ENCODE measurements at places on chromosomes 2 and 18. TPM values are rescaled to one million over a fixed set of nuclear protein-coding genes. Genes with fewer than 3 reads are reported as not detected.
A peak's percentile ranks its signal among the peaks of the same experiment; 100 is the strongest.

DNA sequence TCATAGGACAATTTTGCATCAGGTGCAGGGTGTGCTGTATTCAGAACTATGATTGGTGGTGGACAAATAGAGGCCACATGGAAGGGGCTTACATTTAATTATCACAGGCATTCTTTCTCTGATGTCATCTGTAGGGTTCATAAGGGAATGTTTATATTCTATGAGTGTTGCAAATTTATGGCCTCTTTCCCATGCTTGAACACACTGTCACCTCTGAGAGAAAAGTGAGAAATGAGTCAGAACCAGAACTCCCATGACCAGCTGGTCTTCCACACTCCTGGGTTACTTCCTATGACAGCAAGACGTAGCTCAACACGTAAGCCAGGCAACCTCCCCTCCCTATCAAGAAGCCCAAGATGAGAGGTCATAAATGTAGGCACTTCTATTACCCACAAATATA, 310.8 kb downstream of the PIEZO2 start:
- no peak for DNase-seq

Gene SFXN5
- total RNA-seq: 6.2 TPM

Gene FAM110C
- not detected for total RNA-seq

Gene KLHL41
- total RNA-seq: not detected

Gene RFTN2
- total RNA-seq: 0.07 TPM

DNA sequence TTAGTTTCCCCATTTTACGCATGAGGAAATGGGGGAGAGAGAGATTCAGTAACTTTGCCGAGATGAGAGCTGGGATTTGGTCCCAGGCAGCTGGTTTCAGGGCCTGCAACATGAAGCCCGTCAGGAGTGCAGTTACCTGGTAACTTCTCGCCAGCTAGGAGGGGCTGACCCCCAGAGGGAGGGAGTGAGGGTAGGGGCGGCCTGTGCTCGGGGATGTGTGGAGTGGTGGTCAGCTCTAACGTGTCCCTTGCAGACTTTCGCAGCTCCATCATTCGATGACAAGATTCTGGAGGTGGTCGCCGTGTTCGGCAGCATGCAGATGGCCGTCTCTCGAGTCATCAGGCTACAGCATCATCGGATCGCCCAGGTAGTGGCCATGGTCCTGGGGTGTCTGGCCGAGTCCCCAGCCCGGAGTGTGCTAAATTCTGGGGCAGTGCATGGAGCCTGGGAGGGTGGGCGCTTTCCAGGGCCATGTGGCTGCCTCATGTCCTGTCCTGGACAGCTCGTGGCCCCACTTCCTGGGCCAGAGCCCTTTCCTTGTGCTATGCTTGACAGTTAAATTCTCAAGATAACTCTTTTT, 103.8 kb downstream of the DGKD start:
- DNase-seq: no peak

- no peak for DNase-seq
Measured at GRCh38 chr18:51098082-51098481, 68.1 kb downstream of the SMAD4 start.

Gene VAMP5
- 8.3 TPM for total RNA-seq

Gene CXCR4
- total RNA-seq: not detected

Gene CCDC68
- total RNA-seq: 1.5 TPM

DNA sequence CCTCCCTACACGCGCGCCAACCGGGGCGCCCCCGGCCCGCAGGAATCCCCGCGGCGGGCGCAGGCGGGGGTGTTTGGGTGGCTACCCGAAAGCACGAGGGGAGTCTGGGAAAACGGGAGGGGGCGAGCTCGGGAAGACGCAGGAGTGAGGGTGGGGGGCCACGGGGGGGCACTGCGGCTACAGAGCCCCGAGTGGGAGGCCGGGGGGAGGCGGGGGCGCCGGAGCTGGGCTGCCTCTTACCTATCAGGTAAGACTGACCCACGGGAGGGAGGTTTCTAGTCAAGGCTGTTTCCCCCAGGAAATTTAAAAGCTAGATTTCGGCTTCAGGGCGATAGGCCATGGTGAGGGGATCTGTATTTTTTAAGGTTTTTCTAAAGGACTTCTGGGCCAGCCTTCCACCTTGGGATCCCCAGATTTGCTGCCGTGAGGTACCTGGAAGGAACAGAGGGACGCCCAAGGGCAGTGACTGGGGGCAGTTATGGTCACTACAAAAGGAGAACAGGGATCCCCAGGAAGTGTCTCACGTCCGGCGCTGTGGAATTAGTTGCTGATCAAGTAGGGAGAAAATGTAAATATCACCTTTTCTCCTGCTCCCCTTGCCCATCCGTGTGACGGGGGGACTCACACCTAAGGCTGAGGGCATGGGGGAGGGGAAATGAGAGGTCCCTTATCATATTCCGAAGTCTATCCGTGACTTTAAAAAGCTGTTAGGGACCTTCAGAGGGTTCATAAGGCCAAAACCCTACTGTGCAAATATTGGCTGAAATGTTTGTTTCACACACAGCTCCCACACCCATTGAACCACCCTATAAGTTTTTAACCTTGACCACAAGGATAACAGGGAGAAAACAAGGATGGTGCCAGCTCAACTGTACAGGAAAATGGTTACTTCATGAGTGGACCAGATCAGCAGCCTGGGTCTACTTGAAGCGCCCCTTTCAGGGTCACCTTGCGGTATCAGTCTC, 638 bp upstream of the IRS1 start:
- no peak for DNase-seq

GRCh38 chr18:77131100-77131651, 1.4 kb downstream of the MBP start:
- no peak for DNase-seq

DNA sequence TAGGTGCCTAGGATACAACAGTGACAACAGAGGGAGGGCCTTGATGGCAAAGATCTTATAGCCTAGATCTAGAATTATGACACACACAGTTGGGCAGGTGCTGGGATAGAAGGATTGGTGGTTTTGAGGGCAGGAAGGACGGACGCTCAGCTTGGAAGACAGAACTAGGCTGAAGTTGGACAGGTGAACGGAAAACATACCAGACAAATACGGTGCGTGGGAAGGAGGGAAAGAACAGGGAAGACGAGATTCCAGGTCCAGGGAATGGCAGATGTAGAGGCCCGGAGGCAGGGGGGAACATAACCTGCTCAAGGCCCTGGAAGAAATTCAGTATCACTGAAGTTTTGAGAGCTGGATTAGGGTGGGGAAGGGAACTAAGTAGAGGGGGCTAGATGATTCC, 40.8 kb downstream of the CRACDL start:
- no peak for DNase-seq

- no peak for DNase-seq
Measured at GRCh38 chr2:24329700-24330099, 30.6 kb downstream of the ITSN2 start.

GRCh38 chr2:221334481-221335218, 237.5 kb downstream of the EPHA4 start:
- no peak for DNase-seq

DNA sequence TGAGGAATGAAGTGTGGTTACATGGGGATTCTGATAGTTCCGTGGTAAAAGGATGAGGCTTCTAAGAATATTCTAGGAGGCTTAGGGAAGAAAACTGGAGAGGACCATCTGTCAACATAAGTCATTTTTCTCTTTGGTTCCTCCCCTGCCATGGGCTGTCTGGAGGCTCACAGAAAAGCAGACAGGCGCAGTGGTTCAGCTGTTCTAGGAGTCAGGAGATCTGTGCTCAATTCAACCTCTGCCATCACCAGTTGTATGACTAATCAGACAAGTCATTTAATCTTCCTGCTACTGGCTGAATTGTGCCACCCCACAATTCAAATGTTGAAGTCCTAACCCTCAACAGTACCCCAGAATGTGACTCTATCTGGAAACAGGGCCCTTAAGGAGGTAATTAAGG, 36.4 kb downstream of the ADAM17 start:
- DNase-seq: no peak

- no peak for DNase-seq
Measured at GRCh38 chr18:45745817-45746461, 22.0 kb downstream of the SLC14A1 start.

DNA sequence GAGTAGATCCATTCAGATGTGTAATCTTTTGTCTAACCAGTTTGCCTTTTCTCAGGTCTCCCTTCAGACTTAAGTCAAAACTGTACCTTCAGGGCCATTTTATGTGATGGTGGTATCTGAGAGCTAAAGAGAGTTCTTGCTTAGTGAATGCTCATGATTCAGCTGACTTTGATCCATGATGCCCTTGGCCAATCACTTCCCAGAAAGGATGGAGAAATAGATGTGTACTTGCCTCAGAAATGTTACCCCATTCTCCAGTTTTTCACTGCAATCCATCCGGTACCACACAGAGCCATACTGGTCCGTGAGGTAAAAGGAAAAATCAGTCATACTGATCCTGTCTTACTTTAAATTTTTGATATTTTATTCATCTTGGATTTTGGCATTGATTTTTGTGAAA, 234.8 kb upstream of the PIK3C3 start:
- DNase-seq: no peak

DNA sequence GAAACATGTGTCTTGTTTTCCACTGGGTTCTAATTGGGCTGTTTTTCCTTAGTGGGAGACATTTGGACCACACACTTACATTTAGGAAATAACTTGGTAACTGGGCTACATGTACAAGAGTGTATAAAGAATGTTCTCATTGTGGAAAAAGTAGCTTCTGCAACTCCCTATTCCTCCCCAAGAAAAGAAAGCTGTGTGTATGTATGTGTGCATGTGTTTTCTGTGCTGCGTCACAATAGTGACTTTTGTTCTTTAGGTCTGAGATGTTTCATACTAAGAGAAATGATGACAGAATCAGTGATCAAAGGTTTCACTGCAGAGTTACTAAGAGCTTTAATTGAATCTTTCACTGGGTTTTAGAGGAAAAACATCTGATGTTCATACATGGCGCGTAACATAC, 82.7 kb downstream of the TANC1 start:
- DNase-seq: no peak

DNA sequence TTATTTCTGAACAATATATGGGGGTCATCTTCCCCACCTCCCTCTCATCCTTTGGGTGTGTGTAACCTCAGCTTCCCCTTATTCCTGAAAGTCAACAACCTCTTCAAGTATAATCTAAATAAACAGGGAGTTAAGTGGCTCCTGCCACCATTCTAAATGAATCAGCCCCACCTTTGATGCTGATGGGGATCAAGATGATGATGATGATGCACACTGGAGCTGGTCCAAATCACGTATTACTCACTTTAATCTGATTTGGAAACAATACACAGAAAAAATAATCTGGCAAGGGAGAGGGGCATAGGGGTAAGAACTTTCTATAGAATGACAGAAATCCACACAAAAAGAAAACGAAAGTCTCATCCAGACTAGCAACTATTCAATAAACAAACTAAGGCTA, 7.1 kb downstream of the ACVR1 start:
- peak; percentile 7 for DNase-seq

DNA sequence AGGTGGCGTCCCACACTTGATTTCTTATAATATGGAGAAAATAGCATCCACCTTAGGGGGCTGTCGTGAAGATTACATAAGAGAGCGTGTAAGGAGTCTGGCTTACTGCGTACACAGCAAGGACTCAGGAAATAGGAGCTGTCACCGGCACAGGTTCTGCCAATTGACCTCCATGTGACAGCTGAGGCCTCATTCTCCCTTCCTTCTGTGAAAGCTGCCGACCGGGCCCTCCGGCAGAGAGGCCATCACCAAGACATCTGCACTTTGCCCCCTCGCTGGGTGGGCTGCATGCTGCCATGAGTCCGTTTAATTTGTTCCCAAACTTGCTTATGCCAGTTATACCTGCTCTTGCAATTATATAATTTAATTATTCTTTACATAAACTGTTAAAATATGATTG, 27.7 kb downstream of the HS1BP3 start:
- DNase-seq: no peak

Gene VWA3B
- not detected for total RNA-seq

- DNase-seq: no peak
Measured at GRCh38 chr2:67880291-67880761, 182.5 kb downstream of the C1D start.

Gene ANKRD62
- total RNA-seq: not detected

GRCh38 chr2:196431957-196432356, 207.6 kb upstream of the CCDC150 start:
- peak; percentile 3 for DNase-seq

Gene CENPA
- 19.8 TPM for total RNA-seq

DNA sequence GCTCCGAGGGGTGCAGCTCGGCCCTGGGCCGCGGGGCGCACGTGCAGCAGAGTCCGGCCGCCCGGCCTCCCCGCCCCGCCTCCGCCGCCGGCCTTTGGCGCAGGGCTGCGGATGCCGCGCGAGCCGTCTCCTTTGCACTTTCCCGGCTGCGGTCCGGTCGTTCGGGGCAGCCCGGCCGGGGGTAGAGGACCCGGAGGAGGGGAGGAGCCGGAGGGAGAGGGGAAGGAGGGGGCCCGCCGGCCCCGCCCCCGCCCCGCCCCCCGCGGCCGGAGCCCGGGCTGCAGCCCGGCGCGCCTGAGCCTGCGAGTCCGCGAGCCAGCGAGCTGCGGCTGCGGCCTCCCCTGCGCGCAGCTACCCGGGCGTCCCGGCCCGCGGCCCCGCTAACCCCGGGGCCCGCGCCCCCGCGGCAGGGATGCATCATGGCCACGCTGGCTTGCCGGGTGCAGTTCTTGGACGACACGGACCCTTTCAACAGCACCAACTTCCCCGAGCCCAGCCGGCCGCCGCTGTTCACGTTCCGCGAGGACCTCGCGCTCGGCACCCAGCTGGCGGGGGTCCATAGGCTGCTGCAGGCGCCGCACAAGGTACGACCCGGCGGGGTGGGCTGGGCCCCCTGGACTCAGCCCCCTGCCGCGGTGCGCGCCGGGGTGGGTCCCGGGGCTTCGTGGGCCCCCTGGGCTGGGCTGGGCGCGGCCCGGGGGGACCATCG, at the start of gene FHOD3:
FHOD3 (plus strand) TSS at position 297 of the 709 bp plus-strand sequence; CDS start at position 420, 123 bp downstream.
- DNase-seq: peak; percentile 73
